Mesothelial cell of epicardium (in vitro differentiated cells): ENCODE measurements at places on chromosomes 11 and 22.

DNA sequence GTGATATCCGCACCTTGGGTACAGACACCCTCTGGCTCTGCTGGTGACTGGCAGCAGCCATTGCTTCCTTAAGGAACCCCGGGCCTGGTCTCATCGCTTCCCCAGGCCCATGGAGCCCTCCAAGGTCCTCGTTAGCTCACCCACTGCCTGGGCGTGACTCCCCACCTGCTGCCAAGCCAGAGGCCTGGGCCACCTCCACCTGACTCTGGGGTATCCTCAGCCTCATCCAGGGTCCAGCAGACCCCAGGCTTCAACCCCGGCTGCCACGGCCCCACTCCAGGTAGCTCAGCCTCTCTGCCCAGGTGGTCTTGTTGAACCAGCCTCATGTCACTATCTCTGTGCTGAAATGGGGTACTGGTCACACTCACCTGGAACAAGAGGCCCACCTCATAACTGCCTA lies 337.9 kb downstream of the BRD1 start:
- DNase-seq = no peak

DNA sequence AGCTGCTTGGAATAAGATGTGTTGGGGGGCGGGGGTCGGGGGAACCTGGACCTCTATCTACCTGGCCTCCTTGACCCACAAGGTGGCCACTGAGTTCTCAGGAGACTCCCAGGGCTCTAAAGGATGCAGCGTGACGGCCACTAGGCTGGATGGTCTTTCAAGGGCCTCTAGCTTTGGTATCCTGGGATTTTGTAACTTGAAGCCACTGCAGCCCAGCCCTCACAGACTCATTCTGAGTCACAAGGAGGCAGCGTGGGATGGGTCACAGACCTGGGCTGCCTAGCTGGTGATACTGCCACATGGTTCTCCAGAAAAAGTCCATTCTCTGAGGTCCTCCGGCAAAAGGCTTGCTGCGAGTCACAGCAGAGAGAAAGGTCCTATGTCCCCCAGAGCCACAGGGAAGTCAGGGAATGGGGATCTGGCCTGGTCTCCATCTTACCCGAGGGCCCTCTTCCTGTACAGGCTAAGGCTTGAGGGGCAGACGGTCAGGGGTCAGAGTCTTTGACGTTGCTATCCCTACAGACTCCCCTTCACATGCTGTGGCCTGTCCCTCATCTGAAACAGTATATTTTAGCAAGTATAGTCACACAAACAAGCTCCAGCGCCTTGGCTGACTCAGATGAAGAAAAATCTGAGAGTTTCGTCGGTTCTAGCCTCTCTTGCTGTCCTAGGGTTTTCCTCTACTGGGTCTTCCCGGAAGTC lies 52.4 kb downstream of the KCNC1 start:
- no peak for DNase-seq

- no peak for DNase-seq
Measured at GRCh38 chr11:94851864-94852636, 83.9 kb downstream of the AMOTL1 start.

DNA sequence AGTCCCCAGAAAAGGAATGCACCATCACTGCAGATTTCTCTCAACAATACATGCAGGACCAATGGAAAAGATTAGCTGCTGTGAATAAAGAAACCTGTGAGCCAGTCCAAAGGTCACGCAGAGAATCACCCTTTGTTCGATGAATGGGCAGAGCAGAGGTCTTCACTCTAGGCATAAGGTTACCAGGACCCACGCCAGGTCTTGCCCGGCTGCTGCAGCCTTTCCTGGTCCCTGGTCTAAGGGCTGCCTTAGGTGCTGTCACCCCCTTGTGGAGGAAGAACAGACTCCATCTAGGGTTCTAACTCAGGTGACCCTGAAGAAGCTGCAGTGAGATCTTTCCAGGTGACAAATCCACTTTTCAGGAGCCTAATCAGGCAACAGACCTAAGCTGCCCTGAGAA lies 29.0 kb upstream of the NAP1L4 start:
- DNase-seq = no peak

GRCh38 chr22:22673628-22674027 lies 29.2 kb downstream of the GGTLC2 start:
- DNase-seq = no peak

GRCh38 chr11:128741916-128742315 lies 48.0 kb downstream of the FLI1 start:
- DNase-seq = no peak

GRCh38 chr11:126647735-126648134 lies 292.2 kb downstream of the ST3GAL4 start:
- no peak for DNase-seq

- DNase-seq = no peak
Measured at GRCh38 chr11:3381794-3382193, 2.8 kb upstream of the ZNF195 start.

DNA sequence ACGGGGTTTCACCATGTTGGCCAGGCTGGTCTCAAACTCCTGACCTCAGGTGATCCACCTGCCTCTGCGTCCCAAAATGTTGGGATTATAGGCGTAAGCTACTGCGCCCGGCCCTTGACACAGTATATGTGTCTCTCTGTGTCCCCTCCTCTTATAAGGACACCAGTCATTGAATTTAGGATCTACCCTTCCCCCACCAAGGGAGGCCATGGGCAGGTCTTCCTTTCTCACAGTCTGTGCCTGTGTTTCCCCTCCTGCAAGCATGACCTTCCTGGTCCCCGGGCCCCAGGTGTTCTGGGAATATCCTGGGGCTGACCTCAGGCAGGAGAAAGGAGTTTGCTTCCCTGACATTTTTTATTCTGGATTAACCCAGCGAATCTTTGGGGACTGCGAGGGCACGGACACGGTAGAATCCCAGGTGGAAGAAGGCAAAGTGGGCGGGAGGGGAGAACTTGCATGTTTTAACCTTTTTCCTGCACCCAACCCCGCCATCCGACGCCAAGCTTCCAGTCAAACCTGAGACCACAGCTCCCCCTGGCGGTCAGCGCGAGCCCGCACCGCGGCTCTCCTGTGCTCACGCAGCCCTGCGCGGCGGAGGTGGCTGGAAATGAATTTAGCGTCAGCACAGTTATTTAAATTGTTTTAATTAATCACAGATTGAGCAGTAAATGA lies 42.1 kb upstream of the ISX start:
- DNase-seq = peak; percentile 77

DNA sequence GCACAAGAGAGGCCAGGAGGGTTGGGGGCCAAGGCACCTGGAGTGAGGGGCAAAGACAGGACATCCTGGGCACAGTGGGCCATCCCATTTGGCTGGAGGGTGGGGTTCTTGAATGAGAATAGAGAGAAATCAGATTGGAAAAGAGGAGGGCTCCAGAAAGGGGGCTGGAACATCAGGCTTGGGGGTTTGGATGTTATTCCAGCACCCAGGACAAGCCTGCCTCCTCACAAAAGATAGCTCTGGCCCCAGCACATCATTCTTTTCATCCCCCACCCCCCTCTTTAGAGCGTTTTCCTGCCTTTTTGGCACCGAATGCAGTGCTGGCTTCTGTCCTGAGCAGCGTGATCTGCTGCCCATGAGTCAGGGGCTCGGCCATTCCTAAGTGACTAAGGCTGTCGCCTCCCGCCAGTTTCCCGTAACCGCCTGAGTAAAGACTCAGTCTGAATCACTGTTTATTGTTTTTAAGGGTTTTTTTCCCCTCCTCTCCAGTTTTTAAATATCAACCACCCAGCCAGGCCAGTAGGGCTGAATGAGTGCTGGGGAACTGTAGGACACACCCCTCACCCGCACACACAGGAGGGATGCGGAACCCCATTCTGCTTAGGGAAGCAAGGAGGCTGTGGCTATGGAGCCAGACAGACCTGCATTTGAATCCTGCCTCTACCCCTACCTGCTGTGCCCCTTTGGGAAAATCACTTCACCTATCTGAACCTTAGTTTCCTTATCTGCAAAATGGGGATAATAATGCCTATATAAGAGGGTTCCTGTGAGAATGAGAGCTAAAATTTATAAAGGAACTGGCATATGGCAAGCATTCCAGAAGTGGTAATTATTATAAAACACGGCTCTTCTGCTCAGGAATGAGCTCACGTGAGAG lies 32.4 kb upstream of the NAV2 start:
- DNase-seq = no peak

- no peak for DNase-seq
Measured at GRCh38 chr22:42805016-42805997, 51.8 kb downstream of the ARFGAP3 start.

DNA sequence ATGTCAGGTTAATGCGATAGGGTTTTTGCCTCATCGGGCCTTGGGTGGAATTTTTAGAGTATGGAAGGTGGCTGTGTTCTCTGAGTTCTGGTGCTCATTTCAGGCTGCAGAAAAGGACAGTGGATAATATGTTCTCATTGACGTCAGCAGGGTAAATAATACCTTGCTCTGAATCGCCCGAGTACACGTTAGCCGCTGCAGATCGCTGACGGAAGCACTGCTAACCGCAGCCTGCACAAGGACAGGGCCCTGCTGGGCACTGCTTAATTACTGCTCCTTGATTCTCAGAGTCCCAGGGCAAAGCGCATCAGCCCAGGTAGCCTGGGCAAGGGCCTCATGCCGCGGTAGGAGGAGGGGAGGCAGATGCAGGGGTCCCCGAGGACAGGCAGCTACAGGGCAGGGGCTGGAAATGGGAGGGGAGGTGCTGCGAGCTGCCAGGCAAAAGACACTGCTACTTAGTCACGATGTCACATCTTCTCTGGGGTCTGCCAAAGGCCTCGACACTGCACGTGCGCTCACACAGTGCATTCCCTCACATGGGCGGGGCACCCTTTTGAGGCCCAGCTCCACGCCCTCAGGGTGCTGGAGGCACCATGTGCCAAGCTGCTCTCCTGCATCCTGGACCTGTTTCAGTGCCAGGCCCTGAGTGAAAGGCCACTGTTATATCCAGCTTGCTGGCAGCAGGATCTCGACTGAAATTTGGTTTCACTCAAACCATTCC lies 35.2 kb downstream of the PPP2R1B start:
- no peak for DNase-seq

DNA sequence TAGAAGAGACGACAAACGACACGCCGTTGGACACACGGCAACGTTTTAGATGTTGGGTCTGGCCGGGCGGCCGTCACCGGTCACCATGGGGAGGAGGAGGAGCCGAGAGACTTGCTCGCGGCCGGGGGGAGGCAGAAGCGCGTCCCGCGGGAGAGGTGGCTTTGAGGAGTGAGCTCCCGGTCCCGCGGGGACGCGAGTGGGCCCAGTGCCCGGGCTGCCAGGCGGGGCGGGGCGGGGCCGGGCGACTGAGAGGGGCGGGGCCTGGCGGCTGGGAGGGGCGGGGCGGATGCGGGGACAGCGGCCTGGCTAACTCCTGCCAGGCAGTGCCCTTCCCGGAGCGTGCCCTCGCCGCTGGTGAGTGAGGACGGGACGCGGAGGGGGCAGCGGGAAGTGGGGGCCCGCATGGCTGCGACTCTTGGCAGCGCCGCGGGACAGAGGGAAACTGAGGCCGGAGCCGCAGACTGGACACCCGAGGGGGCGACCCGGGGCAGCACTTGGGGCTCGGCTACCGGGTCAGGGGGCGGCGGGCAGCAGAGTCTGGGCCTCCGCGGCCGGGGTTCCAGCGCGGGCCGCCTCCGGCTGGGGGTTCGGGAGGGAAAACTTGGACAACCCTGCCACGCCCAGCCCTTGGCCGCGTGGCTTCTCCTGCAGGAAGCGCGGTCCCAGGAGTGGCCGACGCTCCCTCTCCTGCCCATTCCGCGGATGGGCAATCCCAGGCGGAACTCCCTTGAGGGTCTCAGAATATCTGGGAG lies at the start of gene TSPO:
Gene TSPO, plus strand, starts transcription at position 309 of the 752 bp plus-strand sequence. CDS start 7,680 bp downstream, outside the sequence.
- peak; percentile 50 for DNase-seq

DNA sequence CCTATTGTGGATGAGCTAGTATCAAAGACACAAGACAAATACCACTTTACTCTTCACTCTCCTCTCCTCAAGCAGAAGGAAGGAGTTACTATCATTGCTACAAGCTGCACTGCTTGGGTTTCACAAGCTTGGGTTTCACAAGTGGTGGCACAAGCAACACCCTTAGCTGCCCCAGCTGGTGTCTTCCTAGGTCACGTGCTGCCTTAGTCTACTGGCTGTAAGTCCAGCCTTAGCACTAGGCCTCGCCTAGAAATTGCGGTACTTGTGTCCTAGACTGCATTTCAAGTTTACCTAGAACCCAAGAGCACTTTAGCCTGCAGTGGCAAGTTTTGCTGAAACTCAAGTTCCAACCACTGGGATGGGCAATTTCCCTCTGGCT lies 86.6 kb downstream of the EHF start:
- no peak for DNase-seq

DNA sequence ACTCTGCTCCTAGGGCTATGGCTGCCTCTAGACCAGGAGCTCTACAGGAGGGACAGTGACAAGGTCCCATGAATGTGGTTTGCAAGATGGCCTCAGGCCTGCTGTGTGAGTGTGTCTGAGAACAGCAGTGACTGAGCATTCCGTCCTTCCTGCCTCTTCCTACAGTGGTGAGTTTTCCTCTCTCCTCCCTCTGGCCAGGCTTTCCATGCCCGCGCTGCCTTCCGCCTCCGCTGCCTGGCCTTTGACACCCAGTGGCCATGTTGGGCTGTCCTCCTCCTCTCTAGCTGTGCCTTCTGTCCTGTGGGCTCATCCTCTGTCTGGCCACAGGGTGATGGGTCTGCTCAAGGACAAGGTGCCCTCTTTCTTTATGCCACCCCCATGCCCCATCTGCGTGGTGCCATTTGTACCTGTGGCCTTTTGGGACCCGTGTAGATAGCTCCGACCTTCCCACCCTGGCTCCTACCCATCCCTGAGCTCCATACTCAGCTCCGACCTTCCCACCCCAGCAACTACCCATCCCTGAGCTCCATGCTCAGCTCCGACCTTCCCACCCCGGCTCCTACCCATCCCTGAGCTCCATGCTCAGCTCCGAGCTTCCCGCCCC lies 970.4 kb downstream of the BRD1 start:
- DNase-seq = no peak

DNA sequence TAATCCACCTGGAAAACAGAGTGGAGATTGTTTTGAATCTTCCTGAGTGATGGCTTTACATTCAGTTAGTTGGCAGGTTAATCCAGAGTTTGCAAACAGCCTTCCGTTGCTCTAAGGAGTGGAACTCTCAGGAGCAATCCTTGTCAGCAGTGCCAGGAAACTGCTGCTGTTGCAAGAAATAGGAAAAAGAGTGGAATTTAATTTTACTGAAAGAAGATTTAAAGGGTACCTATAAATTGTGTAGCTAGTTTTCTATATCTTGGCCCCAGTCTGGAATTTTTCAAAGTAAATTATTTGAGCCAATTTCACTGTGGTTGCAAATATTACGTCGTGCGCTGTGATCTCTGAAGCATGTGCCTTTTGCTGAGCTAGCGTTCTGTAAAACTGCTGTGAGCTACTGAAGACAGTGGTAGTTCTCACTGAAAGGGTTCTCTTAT lies 55.5 kb upstream of the SLC5A12 start:
- DNase-seq = no peak

GRCh38 chr11:133826866-133827265 lies 18.4 kb downstream of the SPATA19 start:
- DNase-seq = no peak

- DNase-seq = peak; percentile 29
Measured at GRCh38 chr22:44399906-44400762, 87.4 kb upstream of the SHISAL1 start.

- DNase-seq = no peak
Measured at GRCh38 chr11:2393111-2393868, 7.3 kb upstream of the TSSC4 start.
